GM12865 (cell line): ENCODE measurements at places on chromosomes 3 and 15.

GRCh38 chr3:16079519-16079918 lies 95.0 kb upstream of the GALNT15 start:
- DNase-seq = no peak

DNA sequence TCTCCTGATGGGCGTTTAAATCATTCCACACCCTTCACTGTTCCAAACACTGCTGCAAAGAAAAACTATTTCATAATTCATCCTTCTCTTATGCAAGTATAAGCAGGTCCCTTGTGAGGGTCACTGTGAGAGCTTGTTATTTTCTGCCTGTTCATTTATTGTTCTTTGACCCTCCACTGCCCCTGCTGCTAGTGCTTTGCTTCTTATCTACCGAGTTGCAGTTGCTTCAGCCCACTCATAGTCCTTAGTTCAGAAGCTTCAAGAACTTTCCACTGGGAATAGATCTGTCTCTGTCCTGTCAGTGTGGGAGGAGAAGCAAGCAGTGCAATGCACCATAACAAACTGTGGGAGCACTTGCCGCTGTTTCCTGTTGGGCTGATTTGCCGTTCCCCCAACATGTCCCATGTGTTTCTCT lies 39.8 kb downstream of the RIOX2 start:
- no peak for DNase-seq

GRCh38 chr3:149018247-149018646 lies 26.9 kb downstream of the GYG1 start:
- no peak for DNase-seq

DNA sequence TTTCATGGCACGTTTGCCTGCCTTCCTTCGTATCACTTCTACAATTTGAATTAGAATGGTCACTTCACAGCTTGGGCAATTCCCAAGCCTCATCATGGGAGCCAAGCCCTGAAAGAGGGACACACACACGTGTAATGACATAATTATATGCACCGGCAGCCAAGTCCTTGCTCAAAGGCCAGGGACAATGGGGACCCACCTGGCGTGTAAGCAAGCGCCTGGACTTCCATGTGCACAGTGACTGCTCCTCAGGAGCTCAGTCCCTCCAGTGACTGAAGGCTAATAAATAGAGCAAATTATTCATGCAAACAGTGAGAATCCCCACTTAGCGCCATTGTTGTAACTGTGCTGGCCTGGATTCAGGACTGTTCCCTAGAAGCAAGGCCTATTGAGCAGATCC lies 115.1 kb downstream of the DNAJB8 start:
- no peak for DNase-seq

GRCh38 chr15:59191855-59192237 lies 14.8 kb upstream of the LDHAL6B start:
- DNase-seq = no peak

DNA sequence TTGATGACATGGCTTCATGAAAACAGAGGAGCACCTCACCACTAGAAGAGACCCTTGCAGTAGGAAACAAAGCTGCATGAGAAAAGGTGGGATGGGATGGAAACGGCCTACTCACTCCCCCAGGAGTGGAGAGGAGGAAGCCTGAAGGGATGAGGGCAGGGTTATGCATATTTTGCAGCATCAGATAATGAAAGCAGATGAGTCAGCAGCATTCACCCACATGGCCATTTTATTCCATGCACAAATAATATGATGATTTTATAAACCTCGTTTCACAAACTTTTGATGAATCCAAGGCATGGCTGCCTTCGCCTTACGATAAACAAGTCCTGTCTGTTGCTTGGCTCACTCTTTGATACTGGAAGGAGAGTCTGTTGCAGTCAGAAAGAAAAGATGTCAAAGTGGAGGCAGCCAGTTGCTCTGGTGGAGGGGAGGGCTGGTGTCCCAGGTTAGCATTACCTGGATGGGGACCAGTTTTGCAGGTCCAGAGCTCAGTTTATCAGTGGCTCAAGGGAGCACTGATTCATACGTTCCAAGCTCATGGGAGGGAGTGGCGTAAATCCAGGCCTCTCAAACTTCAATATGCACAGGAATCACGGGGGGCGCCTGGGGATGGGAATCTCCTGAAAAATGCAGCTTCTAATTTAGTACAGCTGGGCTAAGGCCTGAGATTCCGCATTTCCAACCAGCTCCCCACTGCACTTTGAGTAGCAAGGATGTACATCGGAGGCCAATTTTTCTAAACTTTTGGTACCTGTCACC lies 9.2 kb upstream of the EHD4 start:
- no peak for DNase-seq

GRCh38 chr3:195853996-195854395 lies 42.3 kb upstream of the MUC4 start:
- DNase-seq = no peak

DNA sequence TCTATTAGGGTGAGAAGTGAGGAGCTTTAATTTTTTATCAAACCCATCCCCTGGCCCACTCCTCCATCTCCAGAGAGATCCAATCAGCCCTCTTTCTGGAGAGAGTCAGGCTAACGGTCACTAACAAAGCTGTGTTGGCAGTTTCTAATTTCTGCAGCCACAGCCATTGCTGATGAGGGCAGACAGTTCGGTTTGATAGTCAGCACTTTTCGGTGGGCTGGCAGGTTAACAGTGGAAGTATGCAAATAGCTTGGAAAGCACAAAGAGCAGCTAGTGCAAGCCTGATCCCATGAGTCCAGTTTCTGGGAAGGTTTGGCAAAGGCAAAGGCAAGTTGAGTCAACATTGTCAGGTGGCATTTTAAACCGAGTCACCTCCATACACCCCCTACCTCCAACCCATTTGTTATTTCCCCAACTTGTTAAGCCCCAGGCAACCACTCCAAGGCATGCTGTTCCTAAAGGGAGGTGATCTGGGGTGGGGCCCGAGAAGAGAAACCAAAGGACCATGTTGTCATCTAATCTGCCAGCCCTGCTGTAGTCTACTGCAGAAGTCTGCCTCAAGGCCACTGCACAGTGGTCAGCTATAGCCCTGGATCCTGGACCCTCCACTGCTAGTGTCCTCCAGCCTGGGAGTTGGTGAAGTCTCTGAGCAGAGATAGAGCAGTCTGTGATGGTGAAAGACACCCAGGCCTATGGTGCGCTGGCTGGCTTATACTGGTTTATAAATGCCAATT lies 1.7 kb downstream of the CCR1 start:
- no peak for DNase-seq

DNA sequence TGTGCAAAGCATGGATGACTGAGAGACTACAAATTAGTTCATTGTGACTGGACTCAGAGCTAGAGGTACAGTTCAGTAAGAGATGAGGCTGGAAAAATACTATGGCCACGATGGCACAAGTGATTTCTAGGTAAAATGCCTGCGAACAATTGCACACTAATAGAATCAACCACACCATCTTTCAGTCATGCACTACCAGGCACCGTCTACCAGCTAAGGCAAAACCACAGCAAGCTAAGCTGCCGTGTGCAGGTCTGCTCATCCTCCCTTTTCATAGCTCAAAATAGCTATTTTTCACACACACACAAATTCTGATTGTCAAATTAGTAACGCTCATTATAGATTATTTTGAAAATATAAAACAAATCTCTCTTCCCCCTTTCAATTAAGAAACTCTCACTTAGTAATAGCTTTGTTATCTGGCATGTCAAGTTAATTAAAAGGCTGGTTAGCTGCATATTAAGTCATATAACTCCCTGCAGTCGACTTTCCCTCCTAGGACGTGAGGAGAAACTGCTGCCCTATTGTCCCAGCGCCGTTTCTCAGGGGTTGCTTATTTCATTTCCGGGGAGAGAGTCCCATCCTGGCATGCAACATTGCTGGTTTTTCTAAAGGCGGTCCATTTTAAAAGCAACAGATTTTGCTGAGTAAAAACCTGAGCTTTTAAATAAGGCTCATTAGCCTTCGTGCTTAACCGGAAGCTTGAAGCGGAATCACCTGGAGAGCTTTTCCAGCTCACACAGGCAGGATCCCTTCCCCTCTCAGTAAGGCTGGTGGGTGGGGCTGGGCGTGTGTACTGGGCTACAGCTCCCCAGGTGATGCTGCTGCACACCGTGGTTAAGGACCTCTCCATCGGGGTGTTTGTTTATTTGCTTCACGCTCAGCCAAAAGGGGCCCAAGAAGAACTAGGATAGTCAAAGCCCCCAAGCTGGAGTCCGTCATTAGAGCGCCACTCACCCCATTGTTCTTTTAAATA lies 16.9 kb upstream of the MEX3B start:
- DNase-seq = no peak

DNA sequence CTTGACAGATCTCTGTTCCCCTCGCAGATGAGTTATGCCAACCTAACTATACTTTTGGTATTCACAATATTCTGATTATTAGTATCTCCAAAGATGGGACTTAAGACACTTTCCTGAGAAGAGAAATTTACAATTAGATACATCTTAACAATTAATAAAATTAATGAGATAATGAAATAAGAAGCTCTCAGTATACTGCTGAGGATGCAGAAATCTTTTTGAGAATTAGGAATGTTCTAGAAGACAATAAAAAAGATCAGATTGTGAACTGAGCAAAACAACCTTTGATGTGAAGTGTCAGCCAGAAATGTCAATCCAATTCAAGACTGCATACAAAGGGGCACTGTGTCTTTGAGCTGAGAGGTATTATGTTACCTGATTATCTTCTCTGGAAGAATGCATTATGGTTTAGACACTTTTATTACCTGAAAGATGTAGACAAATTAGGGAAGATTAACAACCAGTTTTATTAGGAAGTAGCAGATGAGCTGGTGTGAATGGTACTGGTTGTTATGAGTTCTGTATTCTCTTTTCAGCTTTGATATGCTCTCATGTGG lies 262.9 kb downstream of the TIGIT start:
- no peak for DNase-seq

GRCh38 chr3:9194509-9195184 lies 54.8 kb downstream of the SRGAP3 start:
- no peak for DNase-seq

DNA sequence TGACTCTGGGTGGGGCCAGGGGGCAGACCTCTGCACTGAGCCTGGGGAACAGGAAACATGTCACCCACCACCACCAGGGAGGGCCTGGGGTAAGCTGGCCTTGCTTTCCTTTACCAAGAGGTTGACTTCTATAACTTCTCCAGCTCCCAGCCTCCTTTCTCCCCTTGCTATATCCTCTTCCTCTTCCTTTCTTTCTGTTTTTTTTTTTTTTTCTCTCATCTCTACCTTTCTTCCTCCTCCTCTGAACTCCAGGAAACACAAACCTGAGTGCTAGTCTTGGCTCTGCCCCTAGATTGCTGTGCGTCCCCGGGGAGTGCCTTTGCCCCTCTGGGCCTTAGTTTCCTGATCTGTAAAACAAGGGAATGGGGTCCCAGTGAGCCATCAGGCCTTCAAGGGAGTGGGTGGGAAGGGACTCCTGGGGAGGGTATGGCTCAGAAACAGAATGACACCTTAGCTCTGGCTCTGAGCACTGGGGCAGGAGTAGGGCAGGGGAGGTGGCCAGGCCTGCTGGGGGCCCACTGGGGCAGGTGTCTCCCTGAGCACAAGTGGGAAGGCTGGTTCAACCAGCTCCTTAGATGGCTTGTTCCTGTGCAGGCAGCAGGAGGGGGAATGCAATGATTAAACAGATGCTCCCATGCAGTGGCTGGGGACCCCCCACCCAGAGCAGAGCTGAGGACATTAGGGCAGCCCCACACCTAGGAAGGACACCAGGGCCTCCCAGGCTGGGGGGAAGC lies 4.3 kb downstream of the SNX33 start:
- no peak for DNase-seq

- DNase-seq = no peak
Observed at GRCh38 chr3:50521572-50521971, 18.1 kb upstream of the CACNA2D2 start.

GRCh38 chr15:57527382-57528091 lies 64.2 kb upstream of the MYZAP start:
- peak; percentile 82 for DNase-seq

GRCh38 chr3:151864423-151865101 lies 8.9 kb upstream of the SUCNR1 start:
- DNase-seq = no peak

- no peak for DNase-seq
Observed at GRCh38 chr3:106160396-106160795, 291.6 kb upstream of the CBLB start.

GRCh38 chr3:138493804-138494606 lies 59.6 kb downstream of the ESYT3 start:
- DNase-seq = no peak

GRCh38 chr15:79218588-79219200 lies 63.8 kb upstream of the ANKRD34C start:
- DNase-seq = no peak

GRCh38 chr15:53527996-53528395 lies 231.5 kb downstream of the WDR72 start:
- no peak for DNase-seq

GRCh38 chr3:184030536-184030935 lies 1.0 kb upstream of the HTR3D start:
- DNase-seq = no peak

DNA sequence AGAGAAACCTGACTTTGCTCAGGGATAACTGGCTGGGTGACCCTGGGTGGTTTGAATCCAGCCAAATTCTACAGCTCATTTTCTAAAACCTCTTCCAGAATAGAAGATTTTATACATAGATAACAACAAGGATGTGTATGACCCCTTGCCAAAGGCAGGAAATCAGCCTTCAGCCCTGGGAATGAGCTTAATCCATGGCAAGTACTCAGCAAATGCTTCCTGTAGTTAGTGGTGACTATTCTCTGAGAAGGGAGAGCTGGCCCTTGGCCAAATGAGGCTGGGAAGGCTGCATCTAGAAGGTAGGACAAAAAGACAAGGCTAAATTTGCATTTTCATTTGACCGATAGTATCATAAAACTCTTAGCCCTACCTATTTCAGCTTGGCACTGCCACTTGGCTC lies 4.6 kb upstream of the HACD3 start:
- no peak for DNase-seq

GRCh38 chr3:27311400-27311799 lies 57.8 kb downstream of the NEK10 start:
- DNase-seq = no peak

GRCh38 chr3:126911162-126912026 lies 71.5 kb upstream of the PLXNA1 start:
- DNase-seq = peak; percentile 97

DNA sequence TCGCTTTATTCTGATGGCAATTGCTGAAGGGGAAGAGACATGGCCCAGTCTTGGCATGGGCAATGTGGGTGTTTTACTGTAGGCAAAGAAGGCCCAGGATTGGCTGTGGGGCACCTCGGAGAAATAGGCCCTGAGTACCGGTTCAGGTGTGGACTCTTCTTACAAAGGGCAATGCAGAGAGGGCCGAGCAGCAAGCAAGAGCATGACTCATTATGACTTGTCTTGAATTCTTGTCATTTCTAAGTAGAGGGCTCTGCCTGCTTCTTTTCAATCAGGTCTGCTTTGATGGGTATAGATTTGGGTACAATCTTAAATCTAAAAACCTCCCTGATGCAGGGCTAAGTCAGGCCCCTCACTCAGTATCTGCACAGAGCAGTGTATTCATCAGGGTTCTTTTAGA lies 14.8 kb upstream of the BUB1B start:
- DNase-seq = no peak

GRCh38 chr15:51750792-51751696 lies at the start of gene TMOD2:
Gene TMOD2 (plus strand): TSS chr15:51751597. CDS start chr15:51766442, 14,845 bp downstream.
- DNase-seq = peak; percentile 67

DNA sequence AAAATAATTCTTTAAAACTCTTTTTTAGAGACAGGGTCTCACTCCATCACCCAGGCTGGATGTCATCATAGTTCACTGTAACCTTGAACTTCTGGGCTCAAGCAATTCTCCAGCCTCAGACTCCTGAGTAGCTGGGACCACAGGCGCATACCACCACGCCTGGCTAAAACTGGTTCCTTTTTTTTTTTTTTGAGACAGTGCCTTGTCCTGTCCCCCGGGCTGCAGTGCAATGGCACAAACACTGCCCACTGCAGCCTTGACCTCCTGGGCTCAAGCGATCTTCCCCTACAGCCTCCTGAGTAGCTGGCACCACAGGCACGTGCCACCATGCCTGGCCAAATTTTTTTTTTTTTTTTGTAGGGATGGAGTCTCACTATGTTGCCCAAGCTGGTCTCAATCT lies 23.7 kb upstream of the FURIN start:
- DNase-seq = no peak
